ENCODE measurements at places on chromosomes 5 and 9. TPM values are rescaled to one million over a fixed set of nuclear protein-coding genes. Genes with fewer than 3 reads are reported as not detected.
A peak's percentile ranks its signal among the peaks of the same experiment; 100 is the strongest.

DNA sequence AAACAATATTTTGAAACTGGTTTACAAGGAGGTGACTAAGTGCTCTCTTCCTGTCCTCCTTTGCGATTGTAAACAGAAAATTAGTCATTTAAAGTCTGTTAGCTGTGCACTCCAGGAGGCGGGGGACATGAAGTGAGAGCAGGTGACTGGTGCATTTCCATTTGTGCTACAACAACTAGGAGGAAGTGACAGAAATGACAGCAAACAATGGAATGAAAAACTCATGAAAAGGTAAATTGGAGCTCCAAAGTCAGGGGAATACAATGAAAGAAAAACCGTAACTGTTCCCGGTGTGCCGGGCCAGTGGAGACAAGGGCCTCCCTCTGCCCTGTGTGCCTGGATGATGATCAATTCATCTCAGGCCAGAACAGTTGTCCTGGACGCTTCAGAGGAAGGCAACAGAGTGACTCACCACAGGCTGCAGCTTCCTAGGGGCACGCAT is 439.9 kb downstream of the GADD45G start:
- DNase-seq, result no peak
- H3K27ac ChIP-seq, result no peak overlapping the region
- H3K4me1 ChIP-seq, result peaks cover 5% of the 10 kb centered on the region
- H3K27me3 ChIP-seq, result no peaks in the 10 kb centered on the region
- no peaks in the 10 kb centered on the region for H3K36me3 ChIP-seq

- H3K27ac ChIP-seq, result no peak overlapping the region
- no peaks in the 10 kb centered on the region for H3K27me3 ChIP-seq
- no peaks in the 10 kb centered on the region for H3K4me1 ChIP-seq
- no peaks in the 10 kb centered on the region for H3K36me3 ChIP-seq
- H3K4me3 ChIP-seq, result no peak overlapping the region
Measured at GRCh38 chr5:11164531-11165294, 403.7 kb upstream of the DAP start.

GHR gene
- 9.1 TPM for total RNA-seq

NME5 gene
- total RNA-seq, result 3.5 TPM

EMB gene
- total RNA-seq, result 11.8 TPM

GRCh38 chr9:114775981-114776380 is 29.9 kb downstream of the TNFSF15 start:
- H3K36me3 ChIP-seq, result no peaks in the 10 kb centered on the region
- H3K4me1 ChIP-seq, result no peaks in the 10 kb centered on the region
- H3K4me3 ChIP-seq, result no peak overlapping the region
- H3K27ac ChIP-seq, result no peak overlapping the region
- H3K27me3 ChIP-seq, result no peaks in the 10 kb centered on the region
- no peak for DNase-seq

GKAP1 gene
- 21.3 TPM for total RNA-seq

DNA sequence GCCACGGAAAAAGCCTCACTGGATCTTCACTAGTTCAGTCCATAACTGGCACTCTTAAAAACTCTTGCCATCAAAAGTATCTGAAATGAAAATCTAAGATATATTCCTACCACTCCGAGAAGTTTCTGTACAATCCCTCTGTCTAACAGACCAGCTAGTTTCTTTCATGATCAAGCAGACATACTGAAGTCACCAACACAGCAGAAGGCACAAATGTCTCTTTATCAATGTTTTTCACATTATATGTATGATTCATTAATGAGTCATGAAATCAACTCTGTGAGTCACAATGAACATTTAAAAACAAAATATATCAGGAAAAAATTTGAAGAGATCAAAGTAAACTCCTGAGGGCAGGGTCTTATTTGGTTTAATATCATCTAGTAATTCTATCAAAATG is 50.8 kb downstream of the F2R start:
- H3K4me1 ChIP-seq, result no peaks in the 10 kb centered on the region
- DNase-seq, result no peak
- no peaks in the 10 kb centered on the region for H3K27me3 ChIP-seq
- H3K4me3 ChIP-seq, result no peak overlapping the region
- no peak overlapping the region for H3K27ac ChIP-seq

TERT gene
- total RNA-seq, result not detected

DNA sequence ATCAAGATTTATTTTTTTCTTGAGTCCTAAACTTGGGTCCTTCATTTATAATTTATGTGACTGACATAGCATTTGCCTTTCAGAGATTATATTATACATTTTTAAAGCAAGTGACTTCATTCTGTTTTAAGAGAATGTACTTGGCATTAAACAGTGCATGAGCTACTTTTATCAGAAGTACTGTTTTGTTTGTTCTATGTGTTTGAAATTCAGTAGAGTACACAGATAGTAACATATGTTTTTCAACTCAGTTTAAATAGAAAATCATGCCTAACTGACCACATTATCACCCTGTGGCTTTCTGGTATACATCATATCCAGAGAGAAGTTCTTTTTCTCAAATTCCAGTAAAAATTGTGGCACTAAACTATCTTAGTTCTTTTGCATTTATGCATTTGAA is 335.3 kb upstream of the CDH18 start:
- H3K27ac ChIP-seq, result no peak overlapping the region
- DNase-seq, result no peak
- H3K4me3 ChIP-seq, result no peak overlapping the region
- H3K4me1 ChIP-seq, result no peaks in the 10 kb centered on the region
- no peaks in the 10 kb centered on the region for H3K36me3 ChIP-seq

DNA sequence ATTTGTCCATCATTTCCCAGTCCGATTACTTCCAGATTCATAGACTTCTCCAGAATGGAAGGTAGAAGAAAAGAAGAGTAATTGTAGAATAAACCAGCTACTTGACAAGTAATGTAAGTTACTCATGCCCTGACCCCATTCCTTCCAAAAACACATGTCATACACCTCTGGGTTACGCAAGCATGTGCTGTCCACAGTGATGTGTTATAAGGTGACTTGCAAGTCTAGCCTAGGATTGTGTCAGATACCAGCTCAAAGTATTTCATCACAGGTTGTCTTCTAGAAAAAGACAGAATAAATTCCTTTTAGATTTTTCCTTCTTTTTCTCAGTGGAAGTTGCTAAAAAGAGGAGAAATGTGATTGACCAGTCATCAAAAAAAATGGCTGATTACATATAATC is 8.0 kb upstream of the TLR4 start:
- no peaks in the 10 kb centered on the region for H3K4me1 ChIP-seq
- no peak overlapping the region for H3K27ac ChIP-seq
- DNase-seq, result no peak

- no peaks in the 10 kb centered on the region for H3K27me3 ChIP-seq
- H3K27ac ChIP-seq, result peak overlapping the region; percentile 98
- H3K4me1 ChIP-seq, result peaks cover 71% of the 10 kb centered on the region
- H3K4me3 ChIP-seq, result no peak overlapping the region
- H3K36me3 ChIP-seq, result no peaks in the 10 kb centered on the region
- peak; percentile 94 for DNase-seq
Measured at GRCh38 chr9:128558431-128559310, 6.3 kb downstream of the SPTAN1 start.

FBXO10 gene
- total RNA-seq, result 14.8 TPM

GRCh38 chr5:95988094-95988493 is 26.4 kb upstream of the ELL2 start:
- H3K4me3 ChIP-seq, result no peak overlapping the region
- no peaks in the 10 kb centered on the region for H3K27me3 ChIP-seq
- DNase-seq, result no peak
- peaks cover 18% of the 10 kb centered on the region for H3K4me1 ChIP-seq
- H3K36me3 ChIP-seq, result no peaks in the 10 kb centered on the region
- no peak overlapping the region for H3K27ac ChIP-seq

- peak overlapping the region; percentile 29 for H3K27ac ChIP-seq
- no peak overlapping the region for H3K4me3 ChIP-seq
- H3K36me3 ChIP-seq, result no peaks in the 10 kb centered on the region
- DNase-seq, result no peak
Measured at GRCh38 chr9:99336531-99336930, 114.4 kb downstream of the SEC61B start.

PDE6A gene
- not detected for total RNA-seq

GRCh38 chr5:138033386-138033808 is 518 bp upstream of the FAM13B start:
- peak overlapping the region; percentile 100 for H3K27ac ChIP-seq
- H3K4me3 ChIP-seq, result peak overlapping the region; percentile 100

IL13 gene
- total RNA-seq, result not detected

DNA sequence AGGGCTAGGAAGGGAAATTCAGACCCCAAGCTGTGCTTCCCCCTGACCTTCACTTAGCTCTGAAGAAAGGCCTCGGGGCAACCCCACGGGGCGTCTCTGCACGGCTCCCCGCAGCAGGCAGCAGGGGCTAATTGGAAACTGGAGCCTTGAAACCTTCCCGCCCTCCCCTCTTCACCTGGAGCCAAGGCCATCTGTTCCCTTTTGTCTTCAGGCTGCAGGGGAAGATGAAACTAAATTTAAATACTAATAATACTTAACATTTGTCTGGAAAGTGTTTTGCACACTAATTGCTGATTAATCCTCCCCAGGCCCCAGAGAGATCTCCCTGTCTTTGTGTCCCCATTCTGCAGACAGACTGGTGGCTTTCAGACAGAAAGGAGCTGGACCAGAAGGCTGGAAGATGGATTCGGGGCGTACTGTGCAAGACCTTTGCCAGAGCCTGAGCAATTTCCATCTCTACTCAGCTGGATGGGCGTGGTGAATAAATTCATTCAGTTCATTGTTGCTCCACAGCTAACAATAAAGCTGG is 34.1 kb upstream of the CPLX2 start:
- no peak overlapping the region for H3K27ac ChIP-seq
- DNase-seq, result no peak
- H3K36me3 ChIP-seq, result no peaks in the 10 kb centered on the region
- H3K4me1 ChIP-seq, result no peaks in the 10 kb centered on the region

ADAM19 gene
- 46.5 TPM for total RNA-seq

TEX48 gene
- not detected for total RNA-seq

DNA sequence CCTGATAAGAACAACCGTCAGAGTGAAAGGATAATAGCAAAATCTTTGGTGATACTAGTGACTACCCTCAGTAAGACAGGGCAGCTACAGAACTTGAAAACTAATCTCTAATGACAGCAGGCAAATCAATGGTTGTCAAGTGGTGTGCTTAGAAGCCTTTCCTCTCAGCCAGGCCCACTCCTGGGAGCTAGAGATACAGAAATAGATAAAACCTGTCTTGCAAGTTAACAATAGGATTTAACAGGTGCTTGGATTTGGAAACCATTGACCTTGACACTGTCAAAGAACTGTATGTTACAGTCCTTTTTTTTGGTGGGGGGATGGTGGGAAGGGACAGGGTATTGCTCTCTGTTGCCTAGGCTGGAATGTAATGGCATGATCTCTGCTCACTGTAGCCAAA is 118.6 kb downstream of the BASP1 start:
- DNase-seq, result no peak
- H3K4me3 ChIP-seq, result no peak overlapping the region
- H3K36me3 ChIP-seq, result no peaks in the 10 kb centered on the region
- H3K27me3 ChIP-seq, result no peaks in the 10 kb centered on the region

DNA sequence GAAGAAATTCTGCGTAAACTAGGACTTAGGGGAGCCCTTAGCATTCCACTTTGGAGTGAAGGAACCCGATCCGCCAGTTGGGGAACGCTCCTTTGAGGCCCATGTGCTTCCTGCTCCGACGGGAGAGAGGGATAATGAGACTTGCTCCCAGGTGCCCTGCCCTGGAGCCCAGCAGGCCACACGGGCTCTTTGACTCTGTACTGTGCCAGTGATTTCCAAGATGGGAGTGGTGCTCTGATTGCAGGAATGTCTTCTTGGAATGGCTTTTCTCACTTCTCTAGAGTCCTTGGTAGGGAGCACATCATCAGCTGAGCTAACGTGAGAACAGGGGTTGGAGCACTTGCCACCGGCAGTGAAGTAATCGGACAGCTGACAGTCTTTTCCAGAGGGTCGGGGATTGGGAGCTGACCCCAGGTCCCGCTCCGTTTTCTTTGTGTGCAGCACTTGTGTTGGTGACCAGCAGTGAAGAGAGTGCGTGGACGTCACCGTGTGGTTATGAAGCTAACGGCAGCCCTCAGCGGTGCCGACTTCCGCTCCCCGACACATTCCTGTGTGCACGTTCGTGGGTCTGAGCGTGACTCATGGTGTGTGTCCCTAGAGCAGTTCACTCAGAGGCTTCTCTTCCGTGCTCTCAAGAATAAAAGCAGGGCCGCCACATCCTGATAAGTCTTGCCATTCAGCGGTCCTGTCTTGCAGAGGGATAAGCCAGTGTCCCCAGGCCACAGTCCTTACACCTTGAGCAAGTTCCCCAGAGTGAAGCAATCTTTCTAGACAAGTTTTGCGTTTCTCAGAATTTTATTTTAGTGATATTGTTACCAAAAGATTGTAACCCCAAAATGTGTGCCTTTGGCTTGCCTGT is 25.6 kb downstream of the ABL1 start:
- H3K27me3 ChIP-seq, result no peaks in the 10 kb centered on the region
- peaks cover 78% of the 10 kb centered on the region for H3K4me1 ChIP-seq
- peak overlapping the region; percentile 89 for H3K27ac ChIP-seq
- H3K36me3 ChIP-seq, result peaks cover 68% of the 10 kb centered on the region
- DNase-seq, result peak; percentile 97
- H3K4me3 ChIP-seq, result peak overlapping the region; percentile 4

ARL14EPL gene
- total RNA-seq, result not detected

DNA sequence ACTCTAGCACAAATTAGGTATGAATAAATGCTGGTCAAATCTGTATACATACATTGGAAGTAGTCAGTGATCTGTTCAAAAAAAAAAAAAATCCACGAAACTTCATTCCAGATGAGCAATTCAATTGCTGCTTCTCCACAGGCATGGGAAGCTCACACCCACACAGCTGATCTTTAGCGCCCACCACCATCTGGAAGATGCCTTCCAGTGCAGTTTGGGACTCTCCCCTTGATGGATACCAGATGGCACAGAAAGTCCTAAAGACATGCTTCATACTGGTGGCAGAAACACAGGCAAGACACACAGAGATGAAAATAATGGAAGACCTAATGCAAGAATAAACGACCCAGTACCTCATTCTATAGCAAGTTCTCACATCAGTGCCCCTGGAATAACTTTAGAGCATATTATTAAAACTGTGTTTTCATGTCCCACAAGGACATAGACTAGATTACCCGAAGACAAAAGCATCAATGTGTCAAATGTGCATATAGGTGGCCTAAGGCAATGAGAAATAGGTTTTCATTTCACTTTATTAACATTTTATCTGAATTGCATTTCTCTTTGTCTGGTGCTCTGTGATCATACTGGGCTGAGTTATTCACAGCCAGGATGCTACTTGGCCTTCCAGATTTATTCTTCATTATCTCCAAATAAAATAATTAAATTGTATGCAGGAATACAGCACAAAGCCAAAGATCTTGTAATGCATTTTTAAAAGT is 135.4 kb upstream of the TAS2R1 start:
- DNase-seq, result no peak
- no peak overlapping the region for H3K27ac ChIP-seq
- no peak overlapping the region for H3K4me3 ChIP-seq
- no peaks in the 10 kb centered on the region for H3K27me3 ChIP-seq
- no peaks in the 10 kb centered on the region for H3K36me3 ChIP-seq

- DNase-seq, result no peak
- no peaks in the 10 kb centered on the region for H3K36me3 ChIP-seq
- H3K4me3 ChIP-seq, result no peak overlapping the region
- no peaks in the 10 kb centered on the region for H3K27me3 ChIP-seq
- H3K4me1 ChIP-seq, result no peaks in the 10 kb centered on the region
Measured at GRCh38 chr5:14665949-14666348, 1.4 kb downstream of the OTULIN start.

GRCh38 chr5:33228149-33228548 is 212.6 kb upstream of the TARS1 start:
- no peaks in the 10 kb centered on the region for H3K27me3 ChIP-seq
- H3K27ac ChIP-seq, result no peak overlapping the region
- DNase-seq, result no peak
- H3K36me3 ChIP-seq, result no peaks in the 10 kb centered on the region
- no peak overlapping the region for H3K4me3 ChIP-seq
- H3K4me1 ChIP-seq, result no peaks in the 10 kb centered on the region

Measured in sigmoid colon (tissue), 7 donors.